Cortex of kidney (tissue), 1 donor: ENCODE measurements at places on chromosomes 7 and 10.

- no peak for DNase-seq
Measured at GRCh38 chr10:96299383-96299782, 4.9 kb upstream of the DNTT start.

GRCh38 chr10:101888251-101888949 lies 44.8 kb upstream of the KCNIP2 start:
- DNase-seq, result no peak

- DNase-seq, result no peak
Measured at GRCh38 chr10:124595143-124595883, 133.7 kb downstream of the LHPP start.

DNA sequence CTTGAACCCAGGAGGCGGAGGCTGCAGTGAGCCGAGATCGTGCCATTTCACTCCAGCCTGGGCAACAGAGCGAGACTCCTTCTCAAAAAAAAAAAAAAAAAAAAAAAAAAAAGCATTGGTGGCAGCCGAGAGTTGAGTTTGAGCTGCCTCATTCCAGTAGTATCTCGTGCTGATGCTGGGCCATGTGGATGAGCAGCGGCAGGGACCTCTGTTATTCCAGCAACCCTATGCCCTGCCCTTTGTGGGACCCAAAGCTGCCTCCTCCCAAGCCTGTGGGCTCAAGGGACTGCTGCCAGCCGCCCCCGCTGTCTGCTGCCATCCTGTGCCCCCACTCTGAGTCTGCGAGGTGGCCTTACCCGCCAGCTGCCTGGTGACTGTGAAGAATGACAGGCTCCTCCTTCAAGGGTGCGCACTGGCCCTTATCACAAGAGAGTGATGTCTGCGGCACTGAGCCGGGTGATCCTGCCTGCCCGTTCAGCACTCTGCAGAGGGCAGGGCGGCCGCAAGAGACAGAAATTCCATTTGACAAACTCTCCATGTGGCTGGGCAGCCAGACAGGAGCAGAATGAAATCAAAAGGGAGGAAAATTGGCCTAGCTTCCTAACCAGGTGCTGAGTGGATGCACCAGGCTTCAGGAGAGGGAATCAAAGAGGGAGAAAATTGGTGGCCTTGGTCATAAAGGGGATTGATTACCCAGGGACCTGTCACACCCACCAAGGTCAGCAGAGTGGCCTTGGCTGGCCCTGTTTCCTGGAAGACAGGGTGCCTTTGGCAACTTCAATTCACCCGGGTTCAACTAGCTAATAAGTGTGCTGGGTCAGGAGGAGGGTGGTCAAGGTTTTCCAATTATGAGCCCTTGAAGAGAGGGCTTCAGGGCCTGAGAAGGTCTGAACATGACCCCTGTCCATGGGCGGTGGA lies 65.3 kb upstream of the ZMIZ1 start:
- no peak for DNase-seq

DNA sequence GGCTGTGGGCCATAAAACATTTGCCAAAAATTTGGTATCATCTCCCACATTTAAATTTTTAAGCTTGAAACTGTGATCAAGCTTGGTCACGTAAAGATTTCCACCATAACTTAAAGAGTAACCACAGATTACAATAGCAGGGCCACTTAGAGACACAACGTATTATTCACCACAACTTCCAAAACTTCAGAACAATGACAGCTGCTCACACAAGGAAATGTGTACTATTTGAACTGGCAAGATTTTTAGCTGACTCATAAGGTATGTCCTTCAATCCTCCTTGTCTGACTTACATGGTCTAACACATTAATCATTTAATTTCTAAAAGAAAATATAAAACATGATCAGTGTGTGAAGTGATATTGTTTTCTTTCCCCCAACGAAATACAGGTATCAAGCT lies 234.5 kb downstream of the PARD3 start:
- no peak for DNase-seq
